ENCODE measurements at places on chromosomes 12 and 14.

- peak; percentile 49 for DNase-seq
Observed at GRCh38 chr12:2336409-2336829, 283.6 kb downstream of the CACNA1C start.

- DNase-seq: peak; percentile 50
Observed at GRCh38 chr14:64731141-64731581, 26.9 kb downstream of the PLEKHG3 start.

GRCh38 chr12:89379148-89379838 is 27.0 kb upstream of the DUSP6 start:
- no peak for DNase-seq

DNA sequence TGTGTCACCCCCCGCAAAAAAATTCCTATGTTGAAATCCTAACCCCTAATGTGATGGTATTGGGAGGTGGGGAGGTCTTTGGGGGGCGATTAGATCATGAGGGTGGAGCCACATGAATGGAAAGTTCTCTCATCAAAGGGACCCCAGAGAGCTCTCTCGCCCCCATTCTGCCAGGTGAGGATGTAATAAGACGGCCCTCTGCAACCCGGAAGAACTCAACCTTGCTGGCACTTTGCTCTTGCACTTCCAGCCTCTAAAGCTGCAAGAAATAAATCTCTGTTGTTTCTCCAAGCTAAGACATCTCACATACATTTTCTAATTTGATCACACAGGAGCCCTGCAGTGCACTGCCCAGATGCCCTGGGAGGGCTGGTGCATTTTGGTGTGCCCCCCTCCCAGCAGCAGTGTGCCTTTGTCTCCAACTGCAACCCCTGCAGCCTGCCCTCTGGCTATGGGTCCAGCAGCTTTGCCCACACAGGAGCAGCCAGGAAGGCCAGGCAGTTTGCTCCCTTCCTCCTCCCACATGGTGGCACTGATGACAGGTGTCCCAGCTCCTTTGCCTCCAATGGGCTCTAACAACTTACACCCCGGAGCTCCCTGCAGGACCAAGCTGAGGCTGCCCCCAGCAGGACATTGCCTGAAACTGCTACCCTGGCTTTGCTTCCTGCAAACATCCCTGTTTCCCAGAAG is 59.3 kb downstream of the C14orf132 start:
- peak; percentile 46 for DNase-seq

DNA sequence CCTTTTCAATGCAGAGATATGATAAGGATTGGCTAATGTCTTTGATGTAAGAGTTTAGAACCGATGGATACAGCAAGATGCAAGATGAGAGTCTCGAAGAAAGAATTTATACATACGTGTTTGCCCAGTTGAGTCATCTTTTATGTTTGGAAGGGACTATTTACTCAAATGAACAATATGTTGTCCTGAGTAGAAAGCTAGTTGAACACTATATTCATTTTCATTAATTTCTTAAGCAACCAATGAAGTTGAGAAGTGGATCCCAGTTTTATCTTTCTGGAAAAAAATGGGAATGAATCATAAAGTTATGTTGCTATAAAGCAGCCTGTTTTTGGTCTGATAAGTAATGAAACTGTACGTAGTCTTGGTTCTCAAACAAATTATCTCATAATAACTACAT is 1431.7 kb upstream of the FLRT2 start:
- DNase-seq: no peak

GRCh38 chr12:81440001-81440400 is 319.1 kb downstream of the PPFIA2 start:
- DNase-seq: no peak

GRCh38 chr12:62714774-62715721 is 219.9 kb downstream of the PPM1H start:
- no peak for DNase-seq

GRCh38 chr12:16509411-16509810 is 96.6 kb downstream of the LMO3 start:
- no peak for DNase-seq

DNA sequence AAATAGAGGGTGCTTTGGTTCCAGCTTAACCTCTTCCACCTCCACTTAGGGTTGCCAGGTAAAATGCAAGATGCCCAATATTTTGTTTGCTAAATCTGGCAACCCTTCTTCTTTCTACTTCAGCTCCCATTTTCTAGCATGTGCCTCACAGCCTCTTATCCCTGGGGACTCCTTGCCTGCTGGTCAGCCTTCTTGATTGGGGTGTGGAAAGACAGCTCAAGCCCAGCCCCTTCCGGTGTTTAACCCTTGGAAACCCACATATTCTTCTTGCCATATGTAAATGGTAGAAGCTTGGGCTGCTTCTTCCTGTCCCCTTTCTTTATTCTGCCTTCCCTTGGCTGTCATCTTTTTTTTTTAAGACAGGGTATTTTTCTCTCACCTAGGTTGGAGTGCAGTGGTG is 5.7 kb downstream of the SPIC start:
- DNase-seq: no peak

DNA sequence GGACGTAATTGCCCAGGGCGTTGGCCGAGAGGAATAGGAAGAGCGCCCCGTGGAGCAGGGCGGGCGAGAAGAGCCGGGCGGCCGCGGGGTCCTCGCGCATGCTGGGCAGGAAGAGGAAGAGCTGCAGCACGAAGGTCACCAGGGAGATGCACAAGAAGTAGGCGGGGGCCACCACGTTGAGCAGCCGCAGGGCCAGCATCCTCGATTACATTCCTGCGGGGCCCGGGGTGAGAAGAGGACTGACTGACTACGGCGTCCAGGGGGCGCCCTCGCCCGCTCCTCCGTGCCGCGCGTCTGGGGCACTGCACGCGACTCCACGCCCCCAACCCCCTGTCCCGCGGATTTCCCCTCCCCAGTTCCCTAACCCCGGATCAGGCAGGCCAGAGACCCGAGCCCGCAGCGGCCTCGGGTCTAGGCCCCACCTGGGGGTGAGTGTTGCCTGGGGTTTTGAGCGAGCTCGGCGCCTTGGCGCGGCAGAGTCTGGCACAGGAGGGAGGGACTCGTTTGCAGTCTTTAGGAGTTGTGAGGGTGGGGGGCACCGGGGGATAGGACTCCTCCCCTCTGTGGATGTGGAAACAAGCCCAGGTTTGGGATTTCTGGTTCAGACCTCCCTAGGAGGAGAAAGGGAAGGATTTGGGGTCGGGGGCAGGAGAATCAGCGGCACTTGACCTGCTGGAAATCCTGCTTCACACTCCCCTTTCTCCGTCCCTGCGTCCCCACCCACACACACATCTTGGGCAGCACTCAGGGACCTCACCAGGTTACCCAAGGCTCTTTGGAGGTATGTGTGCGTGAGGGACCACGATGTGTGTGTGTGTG is 1.8 kb downstream of the ZDHHC22 start:
- DNase-seq: peak; percentile 76

GRCh38 chr12:66194122-66194521 is 5.1 kb downstream of the IRAK3 start:
- no peak for DNase-seq

- DNase-seq: no peak
Observed at GRCh38 chr12:31217356-31218130, 108.4 kb downstream of the SINHCAF start.

- DNase-seq: no peak
Observed at GRCh38 chr14:102353126-102353619, 9.5 kb downstream of the CINP start.

Measured in activated effector memory CD4-positive, alpha-beta T cell treated with anti-CD3 and anti-CD28 coated beads, Interleukin-2, amount 50 U/mL, for 16 hours (primary cell).